Tibial nerve (tissue), 4 donors: ENCODE measurements at places on chromosomes 7 and 10.

DNA sequence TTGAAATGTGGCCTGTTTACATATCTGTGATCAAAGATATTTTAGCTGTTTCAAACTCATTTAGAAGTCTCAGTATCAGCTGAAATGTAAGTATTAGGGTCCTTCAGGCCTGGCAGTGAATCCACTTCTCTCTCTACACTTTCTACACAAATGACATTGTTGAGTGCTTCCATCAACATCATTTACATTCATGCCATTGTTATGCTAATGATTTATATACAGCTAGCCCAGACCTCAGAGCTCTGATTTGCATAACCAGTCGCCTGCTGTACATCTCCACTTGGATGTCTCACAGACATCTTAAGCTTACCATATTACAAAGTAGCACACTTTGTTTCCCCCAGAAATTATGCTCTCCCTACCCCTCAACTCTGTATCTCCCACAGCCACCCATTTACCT, 71.6 kb downstream of the GSDME start:
- DNase-seq: no peak

- no peak for DNase-seq
These were observed 166.4 kb upstream of the COBL start for GRCh38 chr7:51482976-51483375.

DNA sequence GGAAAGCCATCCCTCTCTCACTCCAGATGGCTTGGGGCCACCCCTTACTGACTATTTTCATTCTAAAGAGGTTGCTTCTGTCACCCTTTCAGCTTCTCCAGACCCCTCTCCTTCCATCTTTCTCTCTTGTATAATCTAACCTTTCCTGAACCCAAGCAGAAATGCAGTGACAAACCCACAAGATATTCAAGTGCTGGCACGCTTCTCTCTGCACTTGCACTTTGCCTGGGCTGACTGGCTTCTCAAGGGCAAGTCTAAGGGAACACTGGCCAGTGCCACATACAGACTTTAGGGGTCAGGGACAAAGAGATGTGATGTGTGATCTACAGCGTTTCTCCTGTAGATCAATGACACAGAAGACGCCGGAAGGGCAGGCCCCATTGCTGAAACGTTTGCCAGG, 150.4 kb upstream of the LANCL2 start:
- no peak for DNase-seq

- no peak for DNase-seq
These were observed 88.8 kb upstream of the PDE1C start for GRCh38 chr7:32158751-32159745.

DNA sequence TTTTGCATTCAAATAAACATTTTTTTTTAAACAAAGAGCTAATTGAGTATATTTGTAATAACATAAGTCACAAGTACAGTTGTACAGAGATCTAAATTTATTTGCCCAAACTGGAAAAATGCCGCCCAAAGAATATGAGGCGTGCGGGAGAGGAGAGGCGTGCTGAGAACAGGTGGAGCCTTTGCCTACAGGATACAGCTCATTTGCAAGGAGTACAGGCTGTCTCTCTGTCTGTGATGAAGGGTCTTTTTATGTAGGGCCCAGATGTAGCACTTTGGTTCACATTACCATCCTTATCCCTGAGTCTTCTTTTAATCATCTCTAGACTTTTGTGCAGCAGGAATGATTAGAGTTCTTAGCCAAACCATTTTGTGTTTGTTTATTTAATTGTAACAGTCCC, 58.2 kb downstream of the POU6F2 start:
- no peak for DNase-seq

- DNase-seq: no peak
These were observed 19.1 kb upstream of the DNAAF5 start for GRCh38 chr7:707296-708000.
